ENCODE measurements at places on chromosomes 7 and 10. TPM values are rescaled to one million over a fixed set of nuclear protein-coding genes. Genes with fewer than 3 reads are reported as not detected.

PTPN20 gene
- total RNA-seq = 0.33 TPM

PLOD3 gene
- total RNA-seq = 99.5 TPM

GRID2IP gene
- not detected for total RNA-seq

HACD1 gene
- total RNA-seq = 18.2 TPM

PLAU gene
- 114 TPM for total RNA-seq

FMC1 gene
- 8.8 TPM for total RNA-seq

PON1 gene
- total RNA-seq = not detected

CAPZA2 gene
- 121 TPM for total RNA-seq

TMEM273 gene
- total RNA-seq = not detected

ADAP1 gene
- total RNA-seq = 2.6 TPM

IL2RA gene
- total RNA-seq = not detected

JAKMIP3 gene
- 0.17 TPM for total RNA-seq

ITIH2 gene
- total RNA-seq = not detected

PTPRZ1 gene
- total RNA-seq = 1.0 TPM

CHN2 gene
- total RNA-seq = 0.29 TPM

LRMDA gene
- 2.0 TPM for total RNA-seq

ASAH2 gene
- 0.17 TPM for total RNA-seq

ACBD7 gene
- 0.99 TPM for total RNA-seq

CALN1 gene
- total RNA-seq = not detected

AIFM2 gene
- 9.8 TPM for total RNA-seq

MMD2 gene
- total RNA-seq = not detected

RADIL gene
- total RNA-seq = 1.3 TPM

OR2A7 gene
- total RNA-seq = 0.33 TPM

SORCS3 gene
- total RNA-seq = not detected

CHPF2 gene
- total RNA-seq = 71.4 TPM

KEL gene
- total RNA-seq = not detected

ZNF680 gene
- total RNA-seq = 10.3 TPM

CPED1 gene
- 122 TPM for total RNA-seq

KLF6 gene
- total RNA-seq = 74.2 TPM

ZNF777 gene
- total RNA-seq = 7.4 TPM

GLI3 gene
- total RNA-seq = 6.9 TPM

MXI1 gene
- 13.8 TPM for total RNA-seq
